ENCODE measurements at places on chromosomes 2 and 18.

GRCh38 chr2:159153463-159153862, 133.0 kb downstream of the WDSUB1 start:
- no peak for DNase-seq

GRCh38 chr2:197993363-197993762, 189.0 kb downstream of the PLCL1 start:
- no peak for DNase-seq

GRCh38 chr2:19503406-19503805, 145.0 kb upstream of the OSR1 start:
- no peak for DNase-seq

- no peak for DNase-seq
Measured at GRCh38 chr18:23809415-23809814, 120.2 kb downstream of the LAMA3 start.

DNA sequence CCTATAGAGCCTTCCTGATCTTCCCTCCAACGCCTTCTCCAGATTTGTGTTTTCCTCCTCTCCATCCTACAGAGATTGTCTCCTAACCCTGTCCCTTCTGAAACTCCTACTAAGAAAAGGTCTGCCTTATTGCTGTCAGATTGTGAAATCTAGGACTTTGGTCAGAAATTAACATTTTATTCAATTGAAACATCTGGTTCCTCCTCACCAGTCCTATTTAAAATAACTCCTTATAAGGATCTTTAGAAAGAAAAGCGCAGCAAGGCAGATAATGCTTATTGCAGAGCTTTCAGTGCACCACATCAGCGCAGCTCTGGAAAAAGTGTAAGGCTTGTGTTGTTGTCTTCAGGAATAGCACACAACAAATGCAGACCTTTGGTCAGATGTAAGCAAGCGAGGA, 477.8 kb upstream of the CHST9 start:
- DNase-seq = no peak

GRCh38 chr2:63581298-63581961, 6.8 kb downstream of the WDPCP start:
- DNase-seq = no peak

- no peak for DNase-seq
Measured at GRCh38 chr2:222180619-222181018, 118.2 kb downstream of the PAX3 start.

GRCh38 chr2:169705927-169706326, 11.7 kb downstream of the PHOSPHO2 start:
- DNase-seq = no peak

All from cortex of kidney (tissue), 1 donor.